ENCODE measurements at places on chromosomes 7 and 10.

- no peak for DNase-seq
These were observed 40.0 kb downstream of the VOPP1 start for GRCh38 chr7:55532150-55532917.

DNA sequence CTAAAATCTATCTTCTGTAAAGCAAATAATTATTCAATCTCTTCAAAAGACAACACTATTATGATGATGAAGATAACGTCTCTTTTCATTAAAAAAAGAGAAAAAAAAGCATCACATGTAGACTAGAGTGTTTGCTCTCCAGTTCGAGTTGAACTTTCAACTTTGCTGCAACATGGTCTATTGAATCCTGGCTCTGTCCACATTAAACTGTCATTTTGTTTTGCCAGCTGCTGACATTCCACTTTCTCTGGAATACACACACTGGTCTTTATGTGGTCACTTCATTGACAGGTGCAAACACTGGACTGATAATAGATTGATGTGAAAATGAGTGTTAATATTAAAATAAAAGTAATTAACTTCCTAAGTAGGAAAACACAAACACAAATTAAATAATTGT lies 61.7 kb downstream of the PTF1A start:
- no peak for DNase-seq

DNA sequence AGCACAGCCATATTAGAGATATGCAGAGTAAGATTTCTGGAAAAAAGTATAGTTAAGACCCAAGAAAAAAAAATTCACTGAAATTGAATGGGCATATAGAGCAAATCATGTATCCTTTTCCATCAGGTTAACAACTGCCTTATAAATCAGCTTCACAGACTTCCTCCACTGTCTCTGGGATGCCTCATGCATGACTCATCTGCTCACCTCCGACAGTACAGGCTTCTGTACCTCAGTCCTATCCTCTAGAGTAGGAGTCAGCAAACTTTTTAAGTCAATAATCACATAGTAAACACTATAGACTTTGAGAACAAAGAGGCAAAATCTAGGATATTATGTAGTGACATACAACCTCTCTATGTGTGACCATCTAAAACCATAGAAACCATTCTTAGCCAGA lies 211.6 kb upstream of the SP8 start:
- DNase-seq, result no peak

GRCh38 chr10:44325157-44325556 lies 59.7 kb downstream of the CXCL12 start:
- DNase-seq, result no peak

- DNase-seq, result no peak
These were observed 131.1 kb downstream of the PDE1C start for GRCh38 chr7:31939076-31939475.

DNA sequence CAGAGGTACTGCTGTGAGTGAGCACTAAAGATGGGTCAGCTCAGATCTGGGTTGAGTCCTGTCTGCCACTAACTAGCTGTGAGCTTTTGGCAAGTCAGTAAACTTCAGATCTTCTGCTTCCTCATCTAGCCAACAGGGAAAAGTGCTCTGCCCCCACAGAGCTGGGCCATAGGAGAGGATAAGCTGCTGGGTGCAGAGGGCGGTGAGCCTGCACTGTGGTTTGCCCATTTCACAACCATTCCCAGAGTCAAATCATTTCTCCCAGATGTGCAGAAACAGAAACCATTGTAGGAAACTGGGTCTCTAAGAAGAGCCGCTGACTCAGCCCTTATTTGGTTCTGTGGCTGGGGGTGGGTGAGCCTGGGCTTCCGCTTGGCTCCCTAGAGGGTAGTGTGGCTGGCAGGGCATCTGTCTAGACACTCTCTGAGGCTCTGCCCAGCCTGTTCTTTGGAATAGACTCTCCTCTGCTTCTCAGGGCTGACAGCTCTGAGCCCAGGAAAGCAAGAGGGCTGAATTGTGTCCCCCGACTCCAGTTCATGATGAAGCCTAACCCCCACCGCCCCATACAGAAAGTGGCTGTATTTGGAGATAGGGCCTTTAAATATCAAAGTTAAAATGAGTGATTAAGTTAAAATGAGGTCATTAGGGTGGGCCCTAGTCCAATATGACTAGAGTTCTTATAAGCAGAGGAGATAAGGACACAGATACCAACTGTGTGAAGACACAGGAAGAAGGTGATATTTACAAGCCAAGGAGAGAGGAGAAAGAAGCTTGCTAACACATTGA lies 29.5 kb upstream of the ARHGAP22 start:
- no peak for DNase-seq

DNA sequence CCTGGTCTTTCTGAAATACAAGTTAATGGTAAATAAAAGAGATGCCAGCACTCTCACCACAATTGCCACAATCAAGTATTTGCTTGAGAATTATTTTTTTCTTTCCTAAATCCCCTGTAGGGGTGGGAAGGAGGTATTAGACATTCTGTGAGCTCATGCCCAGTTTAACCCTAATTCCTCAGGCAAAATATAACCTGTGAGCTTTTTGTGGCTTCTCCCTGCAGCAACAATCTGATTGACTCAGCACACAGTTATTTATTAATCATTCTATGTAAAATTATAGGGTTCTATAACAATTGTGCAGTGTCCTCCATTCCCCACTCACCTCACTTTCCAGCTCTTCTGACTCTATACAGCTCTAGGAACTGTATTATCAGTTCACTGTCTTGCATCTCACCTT lies 66.3 kb downstream of the GLI3 start:
- DNase-seq, result no peak

DNA sequence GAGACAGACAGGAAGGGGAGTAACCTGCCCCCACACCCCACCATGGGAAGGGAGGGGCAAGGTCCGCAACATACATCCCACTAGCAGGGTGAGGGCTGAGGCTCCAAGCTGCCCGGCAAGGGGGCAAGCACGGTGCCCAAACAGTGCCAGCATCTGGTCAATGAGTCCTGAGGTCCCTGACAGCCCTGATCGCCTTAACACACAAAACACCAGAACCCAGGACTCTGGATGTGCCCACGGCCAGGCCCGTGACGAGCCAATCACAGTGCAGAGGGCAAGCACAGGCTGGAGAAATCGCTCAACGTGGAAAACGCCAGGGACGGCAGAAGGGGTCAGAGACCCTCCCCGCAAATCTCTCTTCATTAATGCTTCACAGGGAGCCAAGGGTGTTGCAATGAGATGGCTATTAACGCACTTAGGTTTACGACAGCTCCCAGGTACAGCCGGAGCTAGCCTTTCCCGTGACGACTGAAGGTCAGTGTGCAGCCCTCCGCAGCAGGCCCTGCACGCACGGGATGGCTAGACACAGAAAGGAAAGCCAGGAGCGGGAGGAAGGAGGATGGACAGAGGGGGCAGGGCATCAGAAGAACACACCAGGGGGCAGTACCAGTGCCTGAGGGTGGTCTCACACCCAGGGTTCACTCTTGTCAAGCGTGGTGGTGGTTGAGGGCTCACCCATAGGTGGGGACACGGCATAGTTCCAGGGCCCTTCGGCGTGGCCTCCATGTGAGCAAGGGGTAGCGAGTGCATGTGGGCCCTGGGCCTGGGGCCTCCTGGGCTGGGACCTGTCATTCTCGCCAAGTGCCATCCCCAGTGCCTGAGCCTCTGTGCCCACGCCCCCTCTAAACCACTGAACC lies 220.5 kb downstream of the MAD1L1 start:
- no peak for DNase-seq

DNA sequence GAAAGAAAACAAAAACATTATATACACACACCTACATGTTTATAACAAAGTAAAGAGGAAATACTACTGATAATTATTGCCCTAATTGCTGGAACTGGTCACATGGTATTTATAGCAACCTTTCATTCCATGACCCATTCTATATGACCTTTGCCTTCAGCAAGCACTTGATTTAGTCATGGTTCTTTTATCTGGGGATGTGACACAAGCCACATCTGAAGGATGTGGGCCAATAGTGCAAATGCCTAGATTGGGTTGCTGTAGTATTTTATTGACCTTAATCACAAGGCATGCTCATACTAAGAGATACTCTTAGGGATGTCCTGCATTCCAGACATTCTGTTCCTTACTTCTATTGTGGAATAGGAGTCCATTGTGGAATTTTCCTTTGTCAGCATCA lies 723.5 kb upstream of the POM121L12 start:
- DNase-seq, result no peak

DNA sequence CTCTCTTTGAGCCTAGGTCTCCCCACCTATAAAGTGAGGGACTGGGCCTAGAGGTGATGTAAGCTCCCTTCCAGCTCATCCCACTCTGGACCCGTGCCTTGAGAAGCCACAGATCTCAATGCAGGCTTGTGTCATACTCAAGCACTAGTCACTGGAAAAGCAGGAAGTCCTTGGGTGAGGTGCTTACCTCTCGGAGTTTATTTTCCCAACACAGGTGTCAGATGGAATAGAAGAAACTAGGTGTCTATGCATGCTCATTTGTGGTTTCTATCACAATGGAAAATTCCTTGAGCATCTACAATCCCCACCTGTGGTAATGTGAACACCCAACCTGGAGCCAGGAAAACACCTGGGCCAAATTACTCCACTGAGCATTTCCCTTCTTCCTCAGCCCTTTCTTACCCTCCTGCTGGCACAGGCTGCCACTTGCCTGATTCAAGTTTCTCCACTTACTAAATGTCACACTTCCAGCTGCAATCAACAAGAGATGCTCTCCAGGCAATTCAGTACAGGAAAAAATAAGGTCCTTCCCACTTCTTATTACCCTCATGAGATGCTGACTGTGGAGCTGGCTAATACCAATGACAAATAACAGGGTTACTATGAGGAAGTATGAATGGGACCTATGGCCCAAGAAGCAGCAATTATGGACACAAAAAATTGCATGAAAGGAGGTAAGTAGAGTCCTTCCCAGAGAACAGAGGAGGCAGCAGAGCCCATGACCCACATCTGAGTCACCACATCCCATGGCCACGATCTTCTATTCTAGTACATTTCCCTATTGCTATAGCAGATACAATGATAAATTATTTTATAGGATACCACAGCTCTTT lies 13.1 kb downstream of the LSM5 start:
- no peak for DNase-seq

GRCh38 chr7:142646386-142647140 lies 102.7 kb upstream of the PRSS1 start:
- DNase-seq, result peak; percentile 4

DNA sequence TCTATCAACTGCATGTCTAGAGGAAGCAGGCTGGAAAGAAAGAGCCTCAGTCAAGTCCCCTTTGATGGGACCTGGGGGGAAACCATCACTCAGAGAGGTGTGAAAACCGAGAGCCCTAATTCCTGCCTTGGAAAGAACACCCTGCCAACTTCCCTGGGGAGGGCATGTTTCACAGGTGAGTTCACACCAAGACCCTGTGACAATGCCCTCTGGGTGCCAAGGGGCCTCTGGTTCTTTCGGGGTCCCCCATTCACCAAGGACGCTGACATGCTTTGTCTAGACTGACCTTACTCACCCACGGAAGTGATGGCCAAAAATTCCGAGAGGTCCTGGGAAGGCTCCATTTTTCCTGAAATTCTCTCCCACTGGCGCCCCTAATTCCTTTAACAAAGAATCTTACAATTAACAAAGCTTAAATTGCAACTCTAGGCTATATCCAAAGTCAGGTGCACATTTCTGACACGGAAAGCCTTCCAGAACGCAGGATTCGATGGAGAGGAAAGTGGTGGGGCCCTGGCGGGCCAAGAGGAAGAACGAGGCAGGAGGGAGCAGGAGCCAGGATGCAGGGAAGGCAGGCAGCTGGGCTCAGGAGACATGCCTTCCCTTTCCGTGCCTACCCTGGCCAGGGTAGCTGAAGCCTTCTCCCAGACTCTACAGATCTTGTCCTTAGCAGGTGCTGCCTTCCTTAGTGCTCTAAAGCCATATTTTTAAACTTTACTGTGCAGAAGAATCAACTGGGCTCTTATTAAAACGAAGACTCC lies 23.7 kb downstream of the VSTM4 start:
- DNase-seq, result no peak

GRCh38 chr7:81908220-81908619 lies 138.4 kb upstream of the HGF start:
- no peak for DNase-seq

GRCh38 chr7:47937065-47937687 lies 11.1 kb downstream of the PKD1L1 start:
- DNase-seq, result no peak

DNA sequence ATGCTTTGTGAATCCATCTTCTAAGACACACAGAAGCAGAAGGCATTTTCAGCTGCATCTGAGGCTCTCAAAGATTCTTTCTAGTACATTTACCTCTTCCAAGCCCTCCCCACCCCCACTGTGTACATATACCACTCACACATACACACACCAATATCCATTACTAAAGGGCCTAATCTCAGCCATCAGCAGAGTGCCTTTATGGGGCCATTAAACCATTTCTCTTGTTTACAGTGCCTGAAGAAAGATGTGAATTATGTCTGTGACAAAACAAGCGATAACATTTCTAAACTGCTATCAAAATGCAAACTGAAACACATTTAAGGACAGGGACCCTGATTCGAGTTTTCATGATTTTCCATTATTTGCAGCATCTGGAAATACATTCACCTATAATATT lies 40.0 kb downstream of the ETV1 start:
- no peak for DNase-seq

DNA sequence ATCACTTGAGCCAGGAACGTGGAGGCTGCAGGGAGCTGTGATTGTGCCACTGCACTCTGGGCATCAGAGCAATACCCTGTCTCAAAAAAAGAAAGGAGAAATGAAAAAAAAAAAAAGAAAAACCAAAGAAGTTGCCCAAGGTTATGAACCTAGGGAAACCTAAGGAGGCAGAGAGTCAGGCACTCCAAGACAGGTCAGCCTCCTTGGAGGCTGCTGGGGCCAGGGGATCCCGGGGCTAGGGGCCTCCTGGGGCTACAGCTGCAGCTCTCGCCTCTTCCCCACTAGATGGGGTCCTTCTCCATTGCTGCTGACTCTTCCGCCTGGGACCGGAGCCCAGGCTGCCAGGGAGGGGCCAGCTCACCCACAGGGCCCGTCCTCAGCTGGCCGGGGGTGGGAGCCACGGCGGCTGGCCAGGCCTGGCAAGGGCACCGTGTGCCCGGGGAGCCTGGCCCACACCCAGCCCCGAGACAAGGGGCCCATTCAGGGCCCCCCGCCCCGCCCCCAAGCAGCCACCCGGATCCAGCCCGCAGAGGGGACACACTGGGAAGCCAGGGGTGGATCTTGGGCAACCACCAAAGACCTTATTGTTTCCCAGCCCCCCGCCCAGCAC lies 1.7 kb upstream of the SPACDR start:
- DNase-seq, result peak; percentile 71

GRCh38 chr7:100371561-100372171 lies 1.6 kb upstream of the PILRA start:
- DNase-seq, result no peak

GRCh38 chr7:127920787-127921438 lies 110.3 kb downstream of the LRRC4 start:
- DNase-seq, result no peak

DNA sequence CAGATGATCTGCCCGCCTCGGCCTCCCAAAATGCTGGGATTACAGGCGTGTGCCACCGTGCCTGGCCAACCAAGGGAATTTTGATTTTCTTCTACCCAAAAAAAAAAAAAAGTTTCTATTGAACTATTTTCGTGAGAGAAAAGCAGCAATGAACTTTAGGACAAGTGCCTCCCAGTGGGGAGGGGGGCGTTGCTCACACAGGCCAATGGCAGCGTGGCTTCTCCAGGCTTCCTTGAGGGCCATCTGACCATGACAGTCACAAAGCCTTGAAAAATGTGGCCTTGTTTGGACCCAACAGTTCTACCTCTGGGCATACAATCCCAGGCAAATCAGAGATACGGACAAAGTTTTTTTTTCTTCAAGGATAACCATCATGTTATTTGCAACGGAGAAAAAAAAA lies 56.0 kb downstream of the TNRC18 start:
- no peak for DNase-seq

GRCh38 chr7:115962340-115962739 lies 68.2 kb downstream of the TFEC start:
- DNase-seq, result no peak

- DNase-seq, result no peak
These were observed 51.8 kb upstream of the BTBD16 start for GRCh38 chr10:122219340-122219739.
